ENCODE measurements at places on chromosomes 11 and 22.

DNA sequence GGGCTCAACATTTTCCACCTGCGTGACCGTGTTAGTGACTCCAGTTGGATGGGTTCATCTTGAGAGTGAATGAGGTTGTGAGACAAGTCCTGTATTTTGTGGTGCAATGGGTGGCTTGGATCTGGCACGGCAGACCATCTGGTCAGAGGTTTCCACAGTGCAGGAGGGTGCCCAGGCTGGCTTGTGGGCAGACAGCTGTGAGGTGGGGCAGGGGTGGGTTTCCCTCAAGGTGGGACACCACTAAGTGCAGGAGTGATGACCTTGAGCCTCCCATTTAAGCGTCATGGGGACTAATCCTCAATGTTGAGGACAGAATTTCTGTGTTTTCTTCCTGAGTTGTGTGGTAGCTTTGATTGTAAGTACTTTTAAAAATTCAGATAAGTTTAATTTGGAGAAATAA, 220.6 kb downstream of the TBC1D22A start:
- no peak for DNase-seq

GRCh38 chr11:65777241-65777640, 3.5 kb downstream of the AP5B1 start:
- DNase-seq: peak; percentile 38

DNA sequence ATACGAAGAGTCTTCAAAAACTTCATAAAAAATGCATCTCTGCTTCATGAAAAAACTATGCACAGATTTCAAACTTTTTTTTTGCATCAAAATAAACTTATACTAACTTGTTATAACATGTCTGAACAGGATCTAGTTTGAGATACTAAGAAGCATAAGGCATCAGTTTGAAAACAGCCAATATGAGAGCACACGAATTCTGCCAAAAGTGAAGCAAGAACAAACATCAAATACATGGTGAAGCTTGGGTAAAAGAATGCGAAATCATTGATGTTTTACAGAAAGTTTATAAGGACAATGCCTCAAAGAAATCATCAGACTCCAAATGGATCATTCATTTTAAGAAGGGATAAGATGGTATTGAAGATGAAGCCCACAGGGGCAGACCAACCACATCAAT, 389.1 kb upstream of the TENM4 start:
- DNase-seq: no peak

- no peak for DNase-seq
Measured at GRCh38 chr11:102760344-102761035, 19.9 kb downstream of the MMP10 start.

- no peak for DNase-seq
Measured at GRCh38 chr11:429391-429790, 12.4 kb downstream of the ANO9 start.

DNA sequence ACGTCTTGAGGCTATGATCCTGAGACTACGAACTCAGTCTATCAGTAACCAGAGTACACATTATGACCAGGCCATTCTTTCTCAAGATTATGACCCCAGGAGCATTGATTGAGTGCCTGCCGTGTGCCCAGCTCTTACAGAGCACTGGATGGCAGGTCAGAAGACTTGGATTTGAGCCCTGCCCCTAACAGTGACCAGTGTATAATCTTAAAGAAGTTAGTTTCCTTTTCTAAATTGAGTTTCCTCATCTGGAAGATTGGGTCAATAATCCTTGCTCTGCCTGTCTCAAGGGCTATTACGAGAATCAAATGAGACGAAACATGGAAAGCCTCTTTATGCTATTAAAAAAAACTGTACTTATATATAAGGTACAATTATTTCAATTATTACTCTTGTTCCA, 38.2 kb downstream of the SLCO2B1 start:
- peak; percentile 2 for DNase-seq

DNA sequence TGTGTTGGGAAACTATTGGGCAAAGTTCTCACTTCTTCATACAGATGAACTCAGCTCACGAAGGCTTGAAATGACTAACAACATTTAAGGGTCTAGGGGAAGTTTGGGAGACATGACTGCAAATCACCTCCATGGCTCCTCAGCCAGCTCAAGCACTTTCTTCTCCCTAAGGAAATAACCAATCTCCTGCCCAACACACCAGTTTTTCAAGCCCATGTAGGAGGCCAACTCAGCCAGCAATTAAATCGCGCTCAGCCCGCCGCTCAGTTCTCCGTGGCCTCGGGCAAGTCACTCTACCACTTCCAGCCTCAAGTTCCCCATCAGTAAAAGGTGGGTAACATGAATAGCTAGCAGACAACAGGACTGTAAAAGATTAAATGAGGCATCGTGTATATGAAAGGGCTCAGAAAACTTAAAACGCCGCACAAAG, 796 bp downstream of the POLDIP3 start:
- DNase-seq: peak; percentile 61

GRCh38 chr11:24046731-24047130, 450.1 kb upstream of the LUZP2 start:
- no peak for DNase-seq

DNA sequence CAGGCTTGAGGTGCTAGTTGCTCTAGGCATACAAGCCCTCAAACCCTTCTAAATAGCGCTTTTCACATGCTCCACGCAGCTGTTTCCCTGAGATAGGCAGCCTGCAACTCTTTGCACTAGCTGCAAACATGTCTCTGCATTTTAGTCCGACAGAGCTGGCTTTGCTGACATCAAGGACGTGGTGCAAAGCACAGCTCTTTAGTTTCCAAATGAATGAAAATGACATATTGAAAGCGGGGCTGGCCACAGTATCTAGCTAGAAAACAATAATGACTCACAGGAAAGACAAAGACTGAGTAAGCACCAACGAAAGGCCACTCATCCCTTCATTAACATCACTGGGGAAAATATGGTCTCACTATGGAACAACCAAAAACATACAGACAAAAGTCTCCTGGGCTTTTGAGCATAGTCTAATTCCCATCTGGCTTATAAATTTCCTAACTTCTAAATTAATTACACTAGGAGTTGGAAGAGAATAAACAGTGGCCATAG, 15.3 kb upstream of the ZC3H12C start:
- no peak for DNase-seq

- DNase-seq: no peak
Measured at GRCh38 chr11:103546236-103546635, 437.0 kb downstream of the DYNC2H1 start.

GRCh38 chr11:7484645-7485044, 661 bp upstream of the OLFML1 start:
- no peak for DNase-seq

- no peak for DNase-seq
Measured at GRCh38 chr22:49561338-49561737, 266.3 kb downstream of the BRD1 start.

DNA sequence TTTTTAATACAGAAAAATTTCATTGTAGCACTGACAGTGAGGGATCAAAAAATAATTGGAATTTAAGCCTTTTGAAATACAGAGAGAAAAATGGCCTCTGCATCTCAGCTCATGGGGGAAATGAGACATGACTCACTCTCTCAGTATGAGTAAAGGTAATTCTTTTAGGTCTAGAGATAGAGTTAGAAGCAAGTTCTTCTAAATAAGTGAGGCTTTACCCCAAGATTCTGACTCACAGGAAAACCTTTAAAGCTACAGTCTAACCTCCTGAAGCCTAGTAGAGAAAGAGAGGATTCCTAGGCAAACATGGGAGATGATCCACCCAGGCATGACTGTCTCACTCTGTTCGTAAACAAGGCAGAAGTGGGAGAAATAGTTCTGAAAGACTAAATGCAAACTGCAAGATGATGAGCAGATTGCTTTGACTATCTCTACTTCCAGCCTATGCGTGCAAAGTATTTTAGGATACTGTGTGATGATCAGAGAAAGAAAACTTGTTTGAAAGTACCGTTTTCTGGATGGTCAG, 1003.3 kb upstream of the CCDC90B start:
- no peak for DNase-seq

GRCh38 chr11:72704028-72704782, 30.0 kb upstream of the PDE2A start:
- DNase-seq: no peak

DNA sequence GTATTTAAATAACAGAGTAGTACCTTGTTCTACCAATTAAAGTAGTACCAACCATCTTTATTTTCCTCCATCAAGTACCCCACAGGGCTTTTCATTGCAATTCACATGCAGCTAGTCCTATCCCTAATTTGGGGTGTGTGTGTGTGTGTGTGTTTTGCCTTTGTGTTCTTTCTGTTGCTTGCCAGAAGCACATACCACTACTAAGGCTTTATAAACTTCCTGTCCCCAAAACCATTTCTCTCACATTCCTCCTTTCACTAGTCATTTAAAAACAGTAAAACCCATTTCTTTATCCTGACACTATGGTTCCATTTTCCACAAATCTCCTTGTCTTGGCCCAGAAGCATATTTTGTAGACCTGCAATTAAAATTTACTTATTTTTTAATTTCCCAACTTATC, 54.6 kb downstream of the SLC36A4 start:
- DNase-seq: no peak

GRCh38 chr11:65401073-65401802, 14.8 kb downstream of the FRMD8 start:
- no peak for DNase-seq

DNA sequence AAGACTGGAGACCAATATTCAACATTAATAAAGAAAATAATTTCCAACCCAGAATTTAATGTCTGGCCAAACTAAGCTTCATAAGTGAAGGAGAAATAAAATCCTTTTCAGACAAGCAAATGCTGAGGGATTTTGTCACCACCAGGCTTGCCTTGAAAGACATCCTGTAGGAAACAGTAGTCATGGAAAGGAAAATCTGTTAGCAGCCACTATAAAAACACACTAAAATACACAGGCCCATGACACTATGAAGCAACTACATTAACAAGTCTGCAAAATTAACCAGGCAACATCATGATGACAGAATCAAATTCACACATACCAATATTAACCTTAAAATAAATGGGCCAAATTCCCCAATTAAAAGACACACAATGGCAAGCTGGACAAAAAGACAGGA, 2.4 kb upstream of the CASP4 start:
- DNase-seq: no peak

GRCh38 chr11:18566406-18566805, 22.1 kb downstream of the UEVLD start:
- DNase-seq: no peak

DNA sequence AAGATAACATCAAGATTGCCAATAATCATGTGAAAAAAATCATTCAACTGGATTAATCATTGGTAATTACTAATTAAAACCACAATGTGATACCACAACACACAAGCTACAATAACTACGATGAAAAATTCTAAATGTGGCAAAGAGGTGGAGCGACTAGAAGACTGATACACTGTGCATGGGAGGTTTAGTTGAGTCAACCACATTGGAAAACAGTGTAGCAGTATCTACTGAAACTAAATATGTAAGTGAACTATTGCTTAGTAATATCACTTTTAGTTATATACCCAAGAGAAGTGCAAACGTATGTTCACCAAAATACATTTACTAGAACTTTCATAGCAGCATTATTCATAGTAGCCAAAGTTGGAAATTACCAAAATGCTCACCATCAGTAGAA, 359.9 kb downstream of the ETS1 start:
- no peak for DNase-seq

- DNase-seq: no peak
Measured at GRCh38 chr11:35623621-35624168, 5.4 kb downstream of the FJX1 start.

DNA sequence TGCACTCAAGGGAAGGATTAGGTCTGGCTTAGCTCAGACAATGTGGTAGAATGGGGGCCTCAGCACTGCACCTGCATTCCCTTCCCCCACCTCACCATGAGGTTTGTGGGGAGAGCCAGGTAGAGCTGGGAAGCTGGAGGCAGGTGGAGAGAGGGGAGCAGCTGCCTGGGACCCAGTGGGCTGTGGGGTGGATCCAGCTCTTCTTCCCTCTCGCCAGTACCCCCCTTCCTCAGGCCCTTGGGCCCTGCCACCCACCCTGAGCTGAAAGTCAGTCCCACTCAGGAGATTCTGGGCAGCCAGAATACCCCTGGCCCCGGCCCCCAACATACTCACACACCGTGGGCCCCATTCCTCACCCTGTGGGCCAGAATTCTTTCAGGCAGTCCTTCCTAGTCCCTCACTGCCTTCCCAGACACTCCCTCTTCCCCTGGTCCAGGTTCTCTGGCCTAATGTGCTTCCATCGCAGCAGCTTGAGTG, 3.1 kb upstream of the POLD4 start:
- DNase-seq: no peak

DNA sequence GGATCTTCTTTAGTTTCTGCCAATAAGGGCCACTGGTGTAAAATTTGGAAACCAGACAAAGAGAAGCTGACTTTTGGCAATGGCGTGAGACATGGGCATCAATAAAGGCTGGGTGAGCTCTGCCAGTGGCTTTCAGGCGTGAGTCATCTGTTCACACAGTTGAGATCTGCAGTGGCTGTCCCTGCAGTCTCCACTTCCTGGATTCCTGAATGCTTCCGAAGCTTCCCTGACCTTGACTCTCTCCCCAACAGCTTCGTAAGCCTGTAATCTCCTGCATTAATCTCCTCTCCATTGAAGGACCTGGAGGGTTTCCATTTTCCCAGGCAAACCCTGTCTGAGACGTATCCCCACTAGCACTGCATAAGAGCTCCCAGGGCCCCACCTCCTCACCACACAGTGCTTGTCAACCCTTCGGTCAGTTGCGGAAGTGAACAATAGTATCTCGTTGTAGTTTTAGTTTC, 574.7 kb downstream of the TBC1D22A start:
- DNase-seq: no peak

DNA sequence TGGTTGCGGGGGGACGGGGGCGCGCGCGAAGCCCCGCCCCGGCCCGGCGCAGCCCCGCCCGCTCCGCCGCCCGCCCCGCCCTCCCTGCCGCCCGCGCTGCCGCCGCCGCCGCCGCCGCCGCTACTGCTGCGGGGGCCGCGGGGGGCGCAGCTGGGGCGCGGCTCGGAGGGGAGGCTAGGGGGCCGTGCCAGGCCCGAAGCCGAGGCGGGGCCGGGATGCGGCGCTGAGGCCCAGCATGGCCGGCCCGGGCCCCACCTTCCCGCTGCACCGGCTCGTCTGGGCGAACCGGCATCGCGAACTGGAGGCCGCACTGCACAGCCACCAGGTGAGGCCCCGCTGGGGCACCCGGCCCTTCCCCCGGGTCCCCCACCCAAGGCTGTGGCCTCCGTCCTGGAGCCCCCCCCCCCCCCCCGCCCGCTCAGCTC, at the start of gene ANKRD13D:
TSS of gene ANKRD13D (plus strand) at position 78 of the 425 bp plus-strand sequence. CDS start at position 236, 158 bp downstream.
- DNase-seq: no peak

DNA sequence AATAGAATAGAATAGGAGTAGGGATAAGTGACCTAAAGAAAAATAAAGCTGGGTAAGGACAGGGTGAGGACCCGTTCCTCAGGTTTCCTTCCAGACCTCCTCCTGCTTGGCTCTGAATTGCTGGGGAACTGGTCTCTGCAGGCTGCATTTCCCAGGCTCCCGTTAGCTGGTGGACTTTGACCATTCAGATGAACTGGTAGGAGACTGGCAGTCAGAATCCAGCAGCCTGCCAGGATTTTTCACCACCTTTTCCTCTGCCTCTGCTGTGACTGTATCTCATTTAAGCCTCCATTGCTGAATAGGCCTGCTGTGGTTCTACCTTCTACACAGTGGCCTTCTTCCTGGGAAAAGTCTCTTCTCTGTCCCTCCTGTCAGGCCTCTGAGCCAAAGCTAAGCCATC, 24.6 kb upstream of the SMPD1 start:
- no peak for DNase-seq
